Epithelial cell of alveolus of lung (primary cell): ENCODE measurements at places on chromosomes 1 and 21. TPM values are rescaled to one million over a fixed set of nuclear protein-coding genes. Genes with fewer than 3 reads are reported as not detected.

The CYP2J2 gene
- 1.0 and 1.4 TPM in 2 replicates for total RNA-seq

The LCE5A gene
- not detected in 2 replicates for total RNA-seq

The CCDC27 gene
- not detected in 2 replicates for total RNA-seq

The SLAMF9 gene
- total RNA-seq = 0.91 TPM in 1 of 2 replicates, not detected in the other

The USF1 gene
- 26.8 and 27.8 TPM in 2 replicates for total RNA-seq

The C1orf226 gene
- 1.7 and 3.6 TPM in 2 replicates for total RNA-seq

The DCST2 gene
- not detected in 2 replicates for total RNA-seq

The GRHL3 gene
- total RNA-seq = 0.13 TPM in 1 of 2 replicates, not detected in the other

The MEX3A gene
- 7.0 and 15.8 TPM in 2 replicates for total RNA-seq

The TAF12 gene
- 22.2 and 29.4 TPM in 2 replicates for total RNA-seq

The CCDC30 gene
- 0.13 and 0.96 TPM in 2 replicates for total RNA-seq

The FCRLB gene
- total RNA-seq = 1.0 and 1.2 TPM in 2 replicates

The BNIPL gene
- total RNA-seq = 0.13 and 2.3 TPM in 2 replicates

The DAB1 gene
- total RNA-seq = not detected in 2 replicates

The PCBP3 gene
- total RNA-seq = 0.65 and 16.0 TPM in 2 replicates
